Activated naive CD8-positive, alpha-beta T cell treated with anti-CD3 and anti-CD28 coated beads for 36 hours (primary cell): ENCODE measurements at places on chromosomes 2 and 18.
A peak's percentile ranks its signal among the peaks of the same experiment; 100 is the strongest.

- DNase-seq = no peak
Measured at GRCh38 chr2:55712477-55713060, 18.9 kb upstream of the PNPT1 start.

GRCh38 chr18:54267701-54268100 is 1.6 kb upstream of the POLI start:
- no peak for DNase-seq

DNA sequence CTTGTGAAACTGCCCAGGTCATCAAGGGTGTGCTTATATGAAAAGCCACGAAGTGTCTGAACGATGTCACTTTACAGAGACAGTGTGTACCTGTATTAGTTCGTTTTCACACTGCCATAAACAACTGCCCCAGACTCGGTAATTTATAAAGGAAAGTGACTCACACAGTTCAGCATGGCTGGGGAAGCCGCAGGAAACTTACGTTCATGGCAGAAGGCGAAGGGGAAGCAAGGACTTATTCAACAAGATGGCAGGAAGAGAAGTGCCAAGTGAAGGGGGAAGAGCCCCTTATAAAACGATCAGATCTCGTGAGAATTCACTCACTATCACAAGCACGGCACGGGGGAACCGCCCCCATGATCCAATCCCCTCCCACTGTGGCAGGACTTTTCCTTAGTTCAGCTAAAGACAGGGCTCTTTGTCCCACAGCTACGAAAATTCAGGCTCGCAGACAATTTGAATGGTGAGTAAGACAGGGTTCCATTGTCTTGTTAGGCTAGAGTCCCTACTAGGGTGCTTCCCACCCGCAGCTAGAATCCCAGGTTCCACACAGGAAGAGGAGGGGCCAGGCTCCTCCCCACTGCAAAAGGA is 20.1 kb downstream of the TMEM177 start:
- DNase-seq = no peak

- DNase-seq = no peak
Measured at GRCh38 chr2:7646661-7647060, 729.4 kb downstream of the RNF144A start.

GRCh38 chr18:65091744-65092329 is 659.0 kb upstream of the CDH7 start:
- no peak for DNase-seq

- no peak for DNase-seq
Measured at GRCh38 chr2:44100351-44100750, 68.3 kb upstream of the PPM1B start.

GRCh38 chr2:171595896-171596295 is 73.6 kb downstream of the CYBRD1 start:
- DNase-seq = no peak

DNA sequence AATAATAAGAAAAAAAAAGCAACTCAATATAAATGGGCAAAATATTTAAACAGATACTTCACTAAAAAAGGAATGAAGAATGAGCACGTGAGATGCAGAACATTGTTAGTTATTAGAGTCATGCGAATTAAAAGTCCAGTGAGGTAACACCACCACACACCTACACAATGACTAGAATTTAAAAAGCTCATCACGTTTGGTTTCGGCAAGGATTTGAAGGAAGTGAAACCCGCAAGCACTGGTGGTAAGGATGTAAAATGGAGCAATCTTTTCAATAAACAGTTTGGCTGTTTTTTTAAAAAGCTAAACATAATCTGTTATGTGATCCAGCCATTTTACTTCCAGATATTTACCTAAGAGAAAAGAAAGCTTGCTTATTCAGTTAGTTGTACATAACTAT is 1181.6 kb upstream of the CELF4 start:
- DNase-seq = no peak

GRCh38 chr18:79982736-79983135 is 5.6 kb downstream of the TXNL4A start:
- DNase-seq = peak; percentile 26

DNA sequence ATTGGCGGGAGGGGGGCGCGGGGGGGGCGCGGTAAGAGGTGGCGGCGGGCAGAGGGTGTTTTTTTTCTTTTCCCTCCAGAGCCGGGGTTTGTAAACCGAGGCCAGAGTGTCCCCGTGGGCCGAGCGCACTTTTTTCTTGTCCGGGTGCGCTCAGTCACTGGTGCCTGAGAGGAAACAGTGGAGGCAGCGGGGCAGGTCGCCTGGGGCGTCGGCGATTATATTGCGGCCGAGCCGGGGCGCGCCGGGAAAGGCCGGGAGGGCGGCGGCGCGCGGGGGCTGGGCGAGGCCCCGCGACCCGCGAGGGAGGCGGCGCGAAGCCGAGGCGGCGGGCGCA is 275 bp downstream of the HOXD8 start:
- no peak for DNase-seq

DNA sequence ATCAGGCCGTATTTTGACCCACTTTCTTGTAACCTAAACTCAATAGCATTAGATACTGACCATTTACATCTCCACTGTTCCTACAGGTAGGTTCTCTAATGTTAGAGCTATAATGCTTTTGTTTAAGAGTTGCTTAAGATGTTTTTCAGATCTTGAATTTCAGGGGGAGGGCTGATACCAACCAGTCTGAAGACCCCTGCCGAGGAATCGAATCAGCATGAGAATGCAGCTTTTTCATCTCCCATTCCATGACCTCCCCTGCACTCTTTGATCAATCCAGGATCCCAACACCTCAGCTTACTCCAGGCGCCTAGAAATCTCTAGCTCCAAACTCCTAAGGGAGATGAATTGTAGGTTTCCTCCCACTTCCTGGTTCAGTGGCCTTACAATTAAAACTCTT is 120.5 kb upstream of the MC4R start:
- DNase-seq = no peak

- DNase-seq = no peak
Measured at GRCh38 chr2:137928547-137929518, 35.4 kb upstream of the HNMT start.

GRCh38 chr2:11248-11941 is 34.9 kb downstream of the FAM110C start:
- DNase-seq = peak; percentile 69

- DNase-seq = peak; percentile 43
Measured at GRCh38 chr2:97716695-97717612, 3.6 kb downstream of the ZAP70 start.

- no peak for DNase-seq
Measured at GRCh38 chr2:210839450-210839849, 283.1 kb downstream of the CPS1 start.

DNA sequence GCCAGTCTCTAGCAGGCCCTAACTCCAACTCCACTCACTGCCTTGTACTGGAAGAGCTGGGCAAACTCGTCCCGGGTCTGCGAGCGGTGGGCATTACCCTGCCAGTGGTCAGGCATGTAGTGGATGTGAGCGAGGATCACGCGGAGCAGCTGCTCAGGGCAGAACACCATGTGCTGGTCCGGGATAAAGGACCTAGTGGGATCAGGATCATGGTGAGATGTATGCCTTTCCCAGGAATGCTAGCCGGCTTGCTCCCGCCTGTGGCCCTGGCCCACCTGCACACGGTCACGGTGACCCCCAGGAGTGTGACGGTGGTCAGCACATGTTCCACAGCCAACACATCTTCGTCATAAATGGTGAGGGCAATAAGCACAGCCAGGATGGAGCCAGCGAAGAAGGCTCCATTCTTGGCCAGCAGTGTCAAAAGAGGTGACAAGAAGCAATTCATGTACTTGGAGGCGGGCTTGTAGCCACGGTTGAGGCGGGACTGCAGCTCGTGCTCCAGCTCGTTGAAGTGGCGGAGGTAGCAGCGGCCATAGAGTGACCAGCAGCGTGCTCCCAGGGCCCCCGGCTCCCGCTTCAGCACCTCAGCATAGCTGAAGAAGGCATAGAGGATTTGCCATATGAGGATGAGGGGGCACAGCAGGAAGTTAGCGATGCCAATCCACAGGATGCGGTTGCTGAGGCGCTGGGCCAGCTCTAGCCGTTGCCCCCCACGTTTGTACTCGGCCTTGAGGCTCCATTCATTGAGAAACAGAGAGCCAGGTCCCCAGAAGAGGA is 5.3 kb upstream of the ABCB6 start:
- no peak for DNase-seq
